GM20000 (cell line): ENCODE measurements at places on chromosomes 7 and 10.

DNA sequence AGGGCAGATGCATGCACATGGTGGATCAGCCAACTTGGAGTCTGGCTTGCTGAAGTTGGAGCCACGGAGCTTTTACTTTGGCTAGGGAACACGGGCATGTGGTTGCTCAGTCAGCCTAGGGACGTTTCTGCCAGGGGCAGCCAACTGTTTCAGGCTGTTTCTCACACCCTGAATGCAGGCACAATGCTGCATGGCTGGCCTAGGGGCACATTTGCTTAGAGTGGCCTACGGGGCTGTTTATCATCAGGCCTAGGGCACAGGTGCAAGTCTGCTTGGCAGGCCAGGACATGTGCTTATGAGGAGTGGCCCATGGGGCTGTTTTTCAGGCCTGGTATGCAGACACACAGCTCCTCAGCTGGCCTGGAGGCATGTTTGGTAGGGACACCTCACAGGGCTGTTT lies 107.4 kb downstream of the GSAP start:
- DNase-seq, result no peak

GRCh38 chr7:71793251-71793650 lies 618.9 kb downstream of the CALN1 start:
- no peak for DNase-seq

DNA sequence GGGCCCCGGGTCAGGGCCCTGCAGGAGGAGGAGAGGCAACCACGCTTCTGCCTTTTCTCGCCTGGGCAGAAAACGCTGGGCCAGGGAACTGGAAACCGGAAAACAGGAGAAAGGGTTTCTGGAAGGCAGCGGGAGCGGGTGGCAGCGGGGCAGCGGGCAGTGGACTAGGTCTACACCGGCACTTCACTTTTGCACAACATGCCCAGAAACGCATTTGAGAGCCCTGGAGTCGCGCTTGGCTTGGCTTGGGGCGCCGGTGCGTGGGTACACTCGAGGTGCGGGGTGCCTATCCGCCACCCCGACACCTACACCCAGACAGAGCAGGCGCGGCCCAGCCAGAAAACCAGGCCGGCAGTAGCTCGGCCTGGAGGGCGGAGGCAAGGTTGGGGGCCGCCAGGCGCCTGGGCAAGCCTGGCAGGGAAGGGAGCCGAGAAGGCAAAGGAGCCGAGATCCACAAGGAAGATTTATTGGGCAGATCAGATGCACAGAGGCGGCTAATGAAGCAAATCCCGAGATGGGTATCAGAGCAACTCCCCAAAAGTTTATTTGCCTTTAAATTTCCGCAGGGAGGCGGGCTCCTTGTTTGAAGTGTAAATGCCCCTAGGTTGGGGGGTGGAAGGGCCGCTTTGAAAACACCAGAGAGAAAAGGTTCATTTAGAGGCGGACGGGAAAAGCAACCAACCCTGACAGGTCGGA lies 3.2 kb upstream of the PAX2 start:
- peak; percentile 38 for DNase-seq

DNA sequence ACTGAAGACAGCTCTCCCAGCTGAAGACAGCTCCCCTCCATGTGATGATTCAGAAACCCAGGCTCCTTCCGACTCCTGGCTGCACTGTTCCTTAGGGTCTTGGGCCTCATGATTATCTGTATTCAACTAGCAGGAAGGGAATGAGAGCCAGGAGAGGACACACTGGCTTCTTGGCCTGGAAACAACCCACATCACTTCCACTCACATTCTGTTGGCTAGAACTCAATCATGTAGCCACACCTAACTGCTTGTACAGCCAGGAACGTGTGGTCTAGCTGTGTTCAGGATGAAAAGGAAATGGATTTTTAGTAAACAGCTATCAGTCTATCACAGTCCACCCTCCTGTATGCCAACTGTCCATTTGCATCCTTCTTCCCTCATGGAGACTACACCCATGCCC lies 30.5 kb upstream of the XPNPEP1 start:
- no peak for DNase-seq

DNA sequence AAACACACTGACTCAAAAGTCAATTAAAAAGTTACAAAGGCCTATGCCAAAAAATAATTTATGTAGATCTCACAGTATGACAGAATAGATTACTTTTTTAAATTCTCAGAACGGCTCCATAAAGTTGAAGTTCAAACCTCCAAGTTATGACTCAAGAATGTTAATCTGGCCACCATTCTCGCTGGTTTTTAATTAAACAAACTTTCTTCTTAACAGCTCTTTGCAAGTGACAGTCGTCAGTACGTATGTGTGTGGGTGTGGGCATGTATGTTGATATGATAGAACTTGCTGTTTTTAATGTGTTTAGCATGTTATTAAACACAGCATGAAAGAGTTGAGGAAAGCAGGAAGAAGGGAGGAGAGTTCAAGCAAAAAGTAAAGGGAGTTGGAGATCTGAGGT lies 18.5 kb downstream of the PRKCQ start:
- DNase-seq, result no peak

GRCh38 chr10:122279725-122280141 lies 8.6 kb downstream of the BTBD16 start:
- no peak for DNase-seq

GRCh38 chr10:126062131-126063032 lies 166.0 kb downstream of the FANK1 start:
- no peak for DNase-seq

GRCh38 chr10:45104674-45105073 lies 104.0 kb downstream of the ZNF22 start:
- DNase-seq, result no peak

DNA sequence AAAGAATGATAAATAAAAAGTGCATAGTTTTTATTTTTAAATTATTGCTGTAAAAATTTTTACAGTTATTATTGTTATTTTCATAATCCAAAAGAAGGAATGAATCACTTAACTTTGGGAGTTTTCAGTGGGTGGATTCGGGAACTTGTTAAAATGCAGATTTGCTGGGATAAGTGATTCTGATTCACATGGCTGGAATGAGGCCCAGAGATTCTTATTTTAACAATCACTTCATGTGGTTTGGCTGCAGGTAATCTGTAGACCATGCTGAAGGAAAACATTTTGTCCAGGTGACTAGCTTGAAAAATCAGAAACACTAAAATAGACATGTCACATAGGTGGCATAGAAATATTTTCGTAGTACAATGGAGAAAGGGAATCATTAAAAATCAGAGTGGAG lies 13.9 kb downstream of the CROT start:
- no peak for DNase-seq

- DNase-seq, result peak; percentile 83
Measured at GRCh38 chr7:5532536-5533335, 109.1 kb upstream of the TNRC18 start.

DNA sequence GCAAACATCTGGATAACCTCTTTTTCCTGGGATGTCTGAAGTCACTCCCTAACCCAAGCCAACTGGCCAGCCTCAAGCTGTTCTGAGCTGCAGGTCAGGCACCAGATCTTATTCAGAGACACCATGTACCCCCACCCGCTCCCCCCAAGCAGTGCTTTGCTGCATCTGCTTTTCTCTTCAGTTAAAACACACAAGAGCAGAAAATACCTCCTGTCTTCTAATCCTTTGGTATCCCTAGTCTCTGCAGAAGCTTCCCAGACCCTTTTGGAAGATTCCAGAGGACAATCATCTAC lies 3.0 kb downstream of the ZNF488 start:
- DNase-seq, result no peak

DNA sequence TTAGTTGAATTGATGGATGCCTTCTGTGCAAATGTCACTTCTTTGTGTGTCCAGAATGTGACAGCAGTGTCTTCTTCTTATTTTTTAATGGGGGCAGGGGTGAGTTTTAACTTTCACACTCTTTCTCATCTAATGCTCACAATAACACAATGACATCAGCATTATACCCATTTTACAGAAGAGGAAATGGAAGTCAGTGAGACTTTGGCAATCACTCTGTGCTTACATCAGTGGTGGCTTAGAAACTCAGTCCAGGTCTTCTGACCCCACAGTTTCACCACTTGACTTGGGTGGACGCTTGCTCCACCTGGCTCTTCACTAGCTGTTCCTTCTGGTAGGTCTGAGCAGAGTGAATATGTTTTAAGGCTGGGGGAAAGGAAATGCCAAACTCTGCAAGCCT lies 124.0 kb downstream of the PRKCQ start:
- DNase-seq, result no peak

- DNase-seq, result no peak
Measured at GRCh38 chr10:99827936-99828335, 45.5 kb downstream of the ABCC2 start.

GRCh38 chr7:139557857-139558581 lies 34.5 kb downstream of the CLEC2L start:
- no peak for DNase-seq

DNA sequence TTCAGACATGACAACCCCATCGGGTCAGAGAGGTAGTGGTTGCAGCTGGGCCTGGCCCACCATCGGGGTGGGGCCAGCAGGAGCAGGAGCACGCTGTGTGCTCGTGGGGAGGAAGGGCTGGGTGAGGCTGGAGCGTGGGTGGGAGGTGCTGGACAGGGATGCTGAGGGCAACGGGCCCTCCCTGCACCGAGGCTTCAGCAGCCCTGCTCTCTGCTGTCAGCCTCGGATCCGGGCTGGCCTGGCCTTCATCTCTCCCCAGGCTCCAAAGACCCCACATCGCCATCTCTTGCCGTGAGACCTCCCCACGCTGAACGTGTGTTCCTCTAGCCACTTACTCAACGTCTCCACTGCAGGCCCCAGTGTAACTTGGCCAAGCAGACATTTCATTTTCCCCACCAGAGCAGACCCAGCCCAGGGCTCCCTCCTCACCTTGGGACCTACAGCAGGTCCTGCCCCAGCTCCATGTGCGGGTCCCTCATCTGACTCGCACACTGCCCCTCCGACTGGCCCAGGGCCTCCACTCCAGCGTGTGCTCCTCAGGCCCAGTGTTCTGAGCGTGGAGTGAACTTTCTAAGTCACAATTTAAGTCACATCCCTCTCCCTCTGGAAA lies 462.4 kb downstream of the DNAJB6 start:
- no peak for DNase-seq

GRCh38 chr10:2576892-2577291 lies 490.5 kb upstream of the PFKP start:
- DNase-seq, result no peak

DNA sequence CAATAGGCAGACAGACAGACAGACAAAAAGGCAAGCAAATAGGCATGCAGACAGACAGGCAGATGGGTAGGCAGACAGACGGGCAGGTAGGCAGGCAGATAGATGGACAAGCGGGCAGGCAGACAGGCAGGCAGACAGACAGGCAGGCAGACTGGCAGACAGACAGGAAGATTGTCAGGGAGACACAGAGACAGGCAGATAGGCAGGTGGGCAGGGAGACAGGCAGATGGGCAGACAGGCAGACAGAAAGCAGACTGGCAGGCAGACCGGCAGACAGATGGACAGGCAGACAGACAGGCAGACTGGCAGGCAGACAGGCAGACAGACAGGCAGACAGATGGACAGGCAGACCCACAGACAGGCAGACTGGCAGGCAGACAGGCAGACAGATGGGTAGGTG lies 70.3 kb upstream of the MYL10 start:
- no peak for DNase-seq

- DNase-seq, result peak; percentile 54
Measured at GRCh38 chr10:74677951-74678350, 148.4 kb upstream of the KAT6B start.

- DNase-seq, result no peak
Measured at GRCh38 chr10:95562341-95562965, 1.3 kb upstream of the SORBS1 start.

DNA sequence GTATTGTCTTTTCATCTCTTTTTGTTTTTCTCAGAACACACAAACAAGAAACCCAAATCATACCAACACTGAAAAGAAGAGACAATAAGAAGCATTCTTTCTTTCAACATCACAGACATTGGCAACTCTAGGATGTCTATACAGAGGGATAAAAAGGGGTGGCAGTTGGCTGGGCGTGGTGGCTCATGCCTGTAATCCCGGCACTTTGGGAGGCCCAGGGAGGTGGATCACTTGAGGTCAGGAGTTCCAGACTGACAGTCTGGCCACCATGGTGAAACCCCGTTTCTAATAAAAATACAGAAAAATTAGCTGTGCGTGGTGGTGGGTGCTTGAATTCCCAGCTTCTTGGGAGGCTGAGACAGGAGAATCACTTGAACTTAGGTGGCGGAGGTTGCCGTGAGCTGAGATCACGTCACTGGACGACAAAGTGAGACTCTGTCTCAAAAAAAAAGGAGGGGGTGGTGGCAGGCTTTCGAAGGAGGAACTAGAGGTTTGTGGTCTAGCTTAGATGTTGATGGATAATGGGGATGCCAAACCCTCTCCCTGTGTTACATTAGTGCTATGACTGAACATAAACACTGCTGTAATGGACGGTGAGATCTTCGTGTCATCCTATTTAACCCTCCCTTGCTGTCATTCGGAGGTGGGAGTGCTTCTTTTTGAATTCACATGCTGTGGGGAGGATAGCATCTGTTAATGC lies 9.4 kb downstream of the CNNM2 start:
- DNase-seq, result no peak

DNA sequence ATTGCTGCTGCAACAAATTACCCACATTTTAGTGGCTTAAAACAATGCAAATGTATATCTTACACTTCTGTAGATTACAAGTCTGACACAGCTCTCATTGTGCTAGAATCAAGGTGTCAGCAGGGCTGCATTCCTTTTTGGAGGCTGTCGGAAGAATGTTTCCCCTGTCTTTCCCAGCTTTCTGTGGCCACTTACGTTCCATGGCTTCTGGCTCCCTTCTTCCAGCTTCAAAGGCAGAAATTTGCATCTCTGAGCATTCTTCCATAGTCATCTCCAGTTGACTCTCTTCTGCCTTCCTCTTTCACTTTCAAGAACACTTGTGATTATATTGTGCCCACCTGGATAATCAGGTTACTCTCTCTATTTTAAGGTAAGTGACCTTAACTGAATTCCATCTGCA lies 125.3 kb downstream of the GPR158 start:
- DNase-seq, result no peak
